Activated CD8-positive, alpha-beta memory T cell treated with anti-CD3 and anti-CD28 coated beads for 1 hour (primary cell): ENCODE measurements at places on chromosomes 13 and 19.

GRCh38 chr13:109213714-109214113, 572.7 kb downstream of the IRS2 start:
- DNase-seq: no peak

- no peak for DNase-seq
Observed at GRCh38 chr13:30091691-30092090, 215.7 kb downstream of the KATNAL1 start.

DNA sequence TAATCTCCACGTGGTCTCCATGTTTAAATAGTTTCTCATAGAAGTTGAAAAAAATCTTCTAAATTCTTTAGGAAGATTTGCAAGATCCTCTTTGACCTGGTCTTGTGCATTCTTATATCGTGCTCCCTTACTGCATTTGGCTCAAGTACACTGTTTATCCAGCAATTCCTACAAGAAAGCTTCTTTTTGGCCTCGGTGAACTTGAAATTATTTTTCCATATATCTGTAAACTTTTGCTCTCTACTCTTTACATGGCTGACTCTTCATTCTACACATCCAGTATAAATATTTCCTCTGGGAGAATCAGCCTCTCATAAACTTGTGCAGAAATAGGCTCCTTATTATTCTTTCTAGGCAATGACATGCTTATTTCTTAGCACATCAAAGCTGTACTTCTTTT, 1457.9 kb upstream of the PRR20A start:
- DNase-seq: no peak

GRCh38 chr13:37769545-37769944, 100.0 kb downstream of the TRPC4 start:
- no peak for DNase-seq

GRCh38 chr19:46689358-46689757, 27.6 kb downstream of the PRKD2 start:
- DNase-seq: no peak

DNA sequence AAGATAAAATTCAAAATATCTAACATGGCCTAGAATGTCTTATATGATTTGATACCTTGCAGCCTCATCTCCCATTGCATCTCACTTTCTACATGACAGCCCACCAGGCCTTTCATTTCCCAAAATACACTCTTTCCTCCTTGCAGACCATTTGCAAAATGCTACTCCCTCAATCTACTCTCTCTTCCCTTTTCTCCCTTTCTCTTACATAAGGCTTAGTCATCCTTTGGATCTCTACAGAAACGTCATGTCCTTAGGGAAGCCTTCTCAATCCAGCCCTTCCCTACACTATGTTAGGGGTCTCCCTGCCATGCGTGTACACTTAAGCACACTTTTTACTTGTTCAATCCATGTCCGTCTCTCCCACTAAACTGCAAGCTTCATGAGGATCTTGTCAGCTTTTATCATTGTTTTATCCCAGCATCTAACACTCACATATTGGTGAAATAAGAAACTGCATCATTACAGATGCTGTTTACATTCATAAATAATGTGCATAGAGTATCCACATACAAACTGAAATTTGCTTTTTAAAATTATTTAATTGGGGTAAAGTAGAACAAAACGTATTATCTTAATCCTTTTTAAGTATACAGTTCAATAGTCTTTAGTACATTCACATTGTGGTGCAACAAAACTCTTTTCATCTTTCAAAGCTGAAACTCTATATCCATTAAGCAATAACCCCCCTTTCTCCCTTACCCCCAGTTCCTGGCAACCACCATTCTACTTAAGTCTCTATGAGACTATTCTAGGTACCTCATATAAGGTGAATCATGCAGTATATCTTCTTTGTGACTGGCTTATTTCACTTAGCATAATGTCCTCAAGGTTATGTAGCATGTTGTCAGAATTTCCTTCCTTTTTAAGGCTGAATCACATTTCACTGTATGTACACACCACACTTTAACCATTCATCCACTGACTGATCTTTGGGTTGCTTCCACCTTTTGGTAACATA, 11.5 kb upstream of the WBP4 start:
- no peak for DNase-seq

GRCh38 chr13:112242777-112243176, 133.4 kb upstream of the SPACA7 start:
- DNase-seq: no peak

DNA sequence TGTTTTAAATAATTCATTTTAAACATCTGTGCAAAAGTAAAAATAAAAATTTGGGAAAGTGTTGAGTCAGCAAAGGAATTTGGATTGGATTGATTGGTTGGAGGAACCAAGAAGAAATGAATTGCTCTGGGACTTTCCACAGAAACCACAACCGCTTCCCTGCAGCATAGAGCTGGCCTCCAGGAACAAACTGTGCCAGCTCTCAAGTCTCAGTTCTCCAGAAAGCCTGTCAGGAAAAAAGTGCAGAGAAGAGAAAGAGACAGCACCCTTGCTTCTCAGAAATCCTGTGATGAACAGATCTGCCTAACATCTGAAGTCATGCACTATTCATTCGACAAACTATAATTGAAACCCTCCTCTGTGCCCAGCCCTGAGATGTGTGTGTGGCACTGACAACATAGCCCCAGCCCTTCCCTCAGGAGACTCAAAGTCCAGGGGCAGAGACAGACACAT, 14.8 kb downstream of the LYPD3 start:
- DNase-seq: no peak

- DNase-seq: no peak
Observed at GRCh38 chr19:44566984-44567383, 37.5 kb upstream of the CEACAM20 start.

GRCh38 chr19:15264061-15264932, 32.0 kb upstream of the EPHX3 start:
- peak; percentile 40 for DNase-seq

DNA sequence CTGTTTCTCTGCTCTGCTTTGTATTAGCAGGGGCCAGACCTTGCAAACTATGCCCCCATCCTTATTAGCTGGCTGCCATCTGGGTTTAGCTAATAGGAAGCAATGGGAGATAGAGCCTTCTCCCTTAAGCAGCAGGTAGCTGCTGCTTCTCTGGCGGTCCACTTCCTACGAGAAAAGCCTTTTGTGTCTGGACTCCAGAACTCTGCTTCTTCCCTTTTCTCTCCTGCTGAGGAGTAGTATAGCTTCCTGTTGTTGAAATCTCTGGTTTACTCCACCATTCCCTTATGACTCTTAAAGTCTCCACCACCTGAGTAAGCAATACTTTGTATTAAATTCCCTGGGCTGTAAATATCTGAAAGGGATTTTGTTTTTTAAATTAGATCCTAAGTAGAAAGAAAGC, 147.1 kb downstream of the DNAJC15 start:
- DNase-seq: no peak

- DNase-seq: no peak
Observed at GRCh38 chr13:73822668-73823592, 311.3 kb downstream of the KLF12 start.

DNA sequence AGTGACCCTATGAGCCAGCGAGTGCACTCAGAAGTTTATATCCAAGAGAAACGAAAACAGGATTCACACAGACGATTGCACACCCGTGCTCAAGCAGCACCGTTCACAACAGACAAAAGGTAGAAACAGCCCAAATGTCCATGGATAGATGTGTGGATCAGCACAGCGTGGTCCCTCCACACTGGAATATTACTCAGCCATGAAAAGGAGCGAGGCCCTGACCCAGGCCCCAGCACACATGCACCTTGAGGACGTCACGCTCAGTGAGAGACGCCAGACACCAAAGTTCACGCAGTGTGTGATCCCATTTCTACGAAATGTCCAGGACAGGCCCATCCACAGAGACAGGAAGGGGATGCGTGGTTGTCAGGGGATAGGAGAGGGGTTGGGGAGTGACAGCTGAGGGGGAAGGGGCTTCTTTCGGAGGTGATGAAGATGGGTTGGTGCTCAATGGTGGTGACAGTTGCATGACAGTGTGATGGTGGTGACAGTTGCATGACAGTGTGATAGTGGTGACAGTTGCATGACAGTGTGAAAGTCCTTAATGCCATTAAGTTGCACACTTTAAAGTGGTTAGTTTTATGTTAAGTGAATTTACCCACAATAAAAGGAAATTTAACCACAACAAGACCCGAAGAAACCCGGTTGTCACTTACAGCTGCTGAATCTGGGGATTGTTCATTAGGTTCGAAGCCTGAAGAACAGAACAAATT, 18.9 kb upstream of the SLC39A3 start:
- DNase-seq: no peak

DNA sequence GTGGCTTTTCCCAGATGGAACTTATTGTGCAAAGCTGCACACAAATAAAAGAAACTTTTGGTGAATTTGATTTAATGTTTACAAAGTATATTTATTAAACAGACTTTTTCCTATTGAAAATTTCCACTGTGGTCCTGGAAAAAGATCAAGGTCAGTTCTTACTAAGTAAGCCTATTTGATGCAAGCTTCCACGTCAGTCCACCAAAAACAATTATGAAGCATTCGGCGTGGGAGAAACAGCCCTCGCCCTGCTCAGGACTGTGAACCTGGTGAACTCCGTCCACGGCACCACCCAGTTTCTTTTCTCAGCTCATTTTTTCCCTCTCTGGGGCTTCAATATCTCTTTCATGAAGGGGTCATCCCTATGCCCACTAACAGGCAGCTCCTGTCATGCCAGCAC, 149.8 kb downstream of the EFNB2 start:
- DNase-seq: no peak
